ENCODE measurements at places on chromosomes 7 and 10. TPM values are rescaled to one million over a fixed set of nuclear protein-coding genes. Genes with fewer than 3 reads are reported as not detected.

Gene CYP2C19
- not detected for polyA plus RNA-seq

Gene PON3
- not detected for polyA plus RNA-seq

Gene SFXN4
- polyA plus RNA-seq, result 17.1 TPM

Gene GJD4
- polyA plus RNA-seq, result not detected

Gene UBE2D1
- polyA plus RNA-seq, result 36.9 TPM

Gene DAGLB
- polyA plus RNA-seq, result 7.1 TPM

Gene EBLN1
- not detected for polyA plus RNA-seq

Gene CALML5
- polyA plus RNA-seq, result not detected

Gene HOXA3
- not detected for polyA plus RNA-seq

Gene ADCY1
- not detected for polyA plus RNA-seq

Gene SEMA3E
- not detected for polyA plus RNA-seq

Gene TBX20
- not detected for polyA plus RNA-seq

Gene NANOS1
- not detected for polyA plus RNA-seq

Gene ITGA8
- not detected for polyA plus RNA-seq

Gene GUSB
- 47.5 TPM for polyA plus RNA-seq

Gene SP4
- polyA plus RNA-seq, result 12.3 TPM

Gene PITX3
- polyA plus RNA-seq, result not detected

Gene C7orf33
- polyA plus RNA-seq, result not detected

Gene WBP1L
- polyA plus RNA-seq, result 34.2 TPM

Gene TMEM130
- not detected for polyA plus RNA-seq

Gene RTKN2
- polyA plus RNA-seq, result 0.73 TPM

Gene FAM13C
- polyA plus RNA-seq, result not detected

Gene OR9A2
- polyA plus RNA-seq, result not detected

Gene FLNC
- polyA plus RNA-seq, result not detected

Gene NUTM2D
- polyA plus RNA-seq, result 0.09 TPM

Gene PAX4
- not detected for polyA plus RNA-seq

Gene TPK1
- 40.2 TPM for polyA plus RNA-seq

Gene AKR1C4
- not detected for polyA plus RNA-seq

Gene SEPTIN14
- polyA plus RNA-seq, result not detected

Gene TFR2
- 1.3 TPM for polyA plus RNA-seq

All from naive B cell (primary cell).